Natural killer cell (primary cell): ENCODE measurements at places on chromosomes 16 and 17.

DNA sequence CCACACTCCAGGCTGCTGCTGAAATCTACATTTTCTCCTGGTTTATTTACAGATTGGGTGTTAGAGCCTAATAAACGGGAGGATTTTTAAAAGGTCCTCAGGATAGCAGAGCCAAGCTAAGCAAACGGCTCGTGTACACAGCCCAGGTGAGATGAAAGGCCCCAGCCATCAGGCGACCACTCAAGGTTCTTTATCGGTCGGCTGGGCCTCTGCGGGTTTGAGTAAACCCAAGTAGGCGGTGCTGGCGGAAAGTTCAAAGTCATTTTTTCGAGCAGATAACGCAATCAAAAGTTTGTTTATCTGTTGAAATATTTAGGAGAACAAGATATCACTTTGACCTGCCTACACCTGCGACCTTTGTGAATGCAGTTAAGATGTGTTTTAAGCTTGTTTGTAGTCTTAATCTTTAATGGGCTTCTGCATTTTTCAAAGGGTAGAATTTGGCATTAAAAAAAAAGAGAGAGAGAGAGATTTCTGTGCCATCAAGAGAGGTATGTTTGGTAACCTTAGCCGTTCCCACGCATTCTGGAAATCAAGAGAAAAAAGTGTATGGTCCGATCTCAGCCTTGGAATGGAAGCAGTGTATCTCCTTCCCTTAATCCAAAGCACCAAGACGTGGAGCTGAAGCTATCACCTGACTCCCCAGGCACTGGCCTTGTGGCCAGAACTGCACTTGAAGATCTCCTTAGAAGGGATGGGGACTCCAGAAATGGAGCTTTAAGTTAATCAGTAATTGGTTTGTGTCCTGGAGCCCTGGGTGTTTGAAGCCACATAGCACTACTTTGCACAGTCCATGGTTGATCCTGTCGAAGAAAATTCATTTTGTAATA, 301.7 kb upstream of the IRX5 start:
- DNase-seq = no peak

GRCh38 chr16:29825145-29826044, 5.1 kb downstream of the MVP start:
- DNase-seq = no peak

- no peak for DNase-seq
These were observed 20.6 kb downstream of the MAP3K14 start for GRCh38 chr17:45296003-45296832.

DNA sequence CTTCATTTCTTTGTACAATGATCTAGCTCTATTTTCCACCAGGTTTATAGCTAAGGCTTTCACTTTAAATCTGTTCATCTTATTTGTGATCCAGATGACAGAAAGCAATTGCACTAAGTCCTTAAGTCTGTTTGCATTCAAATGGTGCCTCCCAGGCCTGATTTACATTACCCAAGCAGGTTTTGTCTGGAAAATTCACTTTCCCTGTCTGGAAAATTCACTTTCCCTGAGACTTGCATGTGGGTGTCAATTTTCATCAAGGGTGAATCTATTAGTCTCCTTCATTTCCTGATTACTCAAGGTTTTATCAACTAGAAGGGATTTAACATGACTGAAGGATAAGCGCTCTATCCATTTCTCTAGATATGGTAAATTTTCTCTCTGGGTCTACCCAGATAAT, 1480.2 kb upstream of the GOT2 start:
- DNase-seq = no peak

DNA sequence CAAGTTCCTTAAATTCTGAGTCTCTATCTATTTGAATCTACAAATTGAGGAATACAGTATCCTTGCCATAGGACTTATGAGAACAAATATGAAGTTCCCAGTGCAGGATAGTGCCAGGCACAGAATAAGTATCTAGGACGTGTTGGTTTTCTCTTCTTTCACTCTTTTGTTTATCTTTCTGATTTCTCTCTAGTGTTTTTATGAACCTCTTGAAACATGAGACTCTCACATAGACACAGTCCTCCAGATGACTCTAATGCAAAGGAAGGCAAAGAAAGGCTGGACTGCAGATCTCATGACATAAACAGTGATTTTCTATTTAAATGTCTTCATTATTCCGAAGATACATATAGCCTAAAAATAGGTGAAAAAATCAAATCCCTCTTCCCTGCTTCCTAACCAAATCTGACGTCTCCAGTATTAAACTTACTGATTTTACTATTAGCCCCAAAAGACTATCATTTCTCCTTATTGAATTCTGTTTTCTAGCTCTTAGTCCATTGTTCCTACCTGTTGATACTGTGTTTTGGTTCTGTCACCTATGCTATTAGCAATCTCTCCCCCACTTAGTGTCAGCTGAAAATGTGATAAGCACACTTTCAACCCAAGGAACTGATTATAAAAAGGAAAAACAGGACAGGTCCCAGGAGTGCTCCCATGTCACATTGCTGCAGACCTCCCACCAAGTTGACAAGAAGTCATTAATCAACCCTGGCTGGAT, 24.9 kb upstream of the ADAMTS18 start:
- DNase-seq = no peak

DNA sequence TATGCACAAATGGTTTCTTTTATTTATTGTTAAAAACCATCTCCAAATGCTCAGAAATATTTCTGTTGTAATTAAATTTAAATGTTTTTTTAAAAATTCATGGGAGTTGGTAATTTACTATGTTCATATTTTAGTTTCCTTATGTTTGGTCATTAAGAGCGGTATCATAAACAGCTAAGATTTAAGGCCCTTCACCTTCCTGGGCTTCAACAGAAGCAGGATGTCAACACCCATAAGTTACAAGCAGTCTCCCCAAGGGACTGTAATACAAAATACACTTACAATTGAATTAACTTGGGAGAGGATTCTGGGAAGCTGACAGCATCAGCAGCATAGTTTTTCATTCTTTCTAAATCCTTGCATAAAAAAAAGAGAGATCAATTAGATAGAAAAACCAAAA, 30.9 kb upstream of the TANC2 start:
- no peak for DNase-seq

- no peak for DNase-seq
These were observed 159.5 kb upstream of the RPL38 start for GRCh38 chr17:74043976-74044375.

DNA sequence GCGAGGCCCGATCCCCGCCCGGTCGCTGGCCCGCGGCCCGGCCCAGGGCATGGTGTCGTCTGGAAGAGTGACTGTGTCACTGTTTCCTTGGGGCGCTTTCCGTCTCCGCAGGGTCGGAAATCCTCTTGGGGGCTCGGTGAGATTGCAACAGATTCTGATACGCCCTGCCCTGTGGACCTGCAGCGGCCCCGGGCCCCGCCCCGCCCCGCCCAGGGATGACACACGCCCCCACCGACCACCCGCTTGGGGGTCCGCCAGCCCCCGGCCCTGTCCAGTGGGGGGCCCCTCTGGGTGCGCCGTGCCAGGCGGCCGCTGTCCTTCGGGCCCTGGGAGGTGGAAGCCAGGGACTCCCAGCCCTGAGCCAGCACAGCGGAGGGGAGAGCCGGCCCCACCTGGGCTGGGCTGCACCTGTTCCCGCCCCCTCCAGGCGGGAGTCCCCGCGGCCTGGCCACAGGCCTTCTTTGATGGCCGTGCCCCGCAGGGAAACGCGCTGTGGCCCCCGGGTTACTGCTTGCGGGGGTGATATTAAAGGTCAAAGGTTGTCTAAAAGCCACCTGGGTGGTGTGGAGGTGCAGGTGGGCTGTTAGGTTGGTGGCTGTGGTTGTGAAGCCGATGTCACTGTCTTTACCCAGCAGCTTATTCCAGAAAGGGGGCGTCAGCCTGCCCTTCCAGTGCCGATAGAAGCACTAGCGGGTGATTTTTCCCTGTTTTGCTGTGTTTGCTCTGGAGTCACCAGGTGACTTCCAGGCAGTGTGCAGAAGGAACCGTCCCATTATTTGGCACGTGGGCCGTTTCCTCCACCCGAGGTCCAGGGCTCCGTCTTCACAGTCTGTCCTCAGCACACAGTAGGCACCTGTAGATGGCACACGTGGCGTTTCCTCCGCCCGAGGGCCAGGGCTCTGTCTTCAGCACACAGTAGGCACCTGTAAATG, 752 bp downstream of the TBC1D24 start:
- no peak for DNase-seq

GRCh38 chr17:79296243-79296642, 221.6 kb downstream of the ENGASE start:
- no peak for DNase-seq

DNA sequence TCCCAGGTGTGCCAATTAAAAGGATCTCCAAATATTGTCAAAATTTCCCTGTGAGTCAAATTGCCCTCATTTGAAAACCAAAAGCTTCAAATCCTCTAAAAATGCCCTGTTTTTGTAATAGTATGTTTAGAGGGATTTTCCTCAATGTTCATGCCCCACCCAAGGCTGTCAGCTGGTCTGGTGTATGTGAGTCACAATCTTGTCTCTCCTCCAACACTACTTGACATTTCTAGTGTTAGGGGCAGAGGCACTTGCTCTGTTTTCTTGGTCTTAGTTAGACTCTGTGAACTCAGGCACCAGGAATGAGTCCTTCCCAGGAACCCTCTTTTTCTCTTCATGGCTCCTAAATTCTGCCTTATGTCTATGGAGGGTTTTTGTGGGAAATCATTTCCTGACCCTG, 634.8 kb downstream of the KCNJ2 start:
- DNase-seq = no peak

DNA sequence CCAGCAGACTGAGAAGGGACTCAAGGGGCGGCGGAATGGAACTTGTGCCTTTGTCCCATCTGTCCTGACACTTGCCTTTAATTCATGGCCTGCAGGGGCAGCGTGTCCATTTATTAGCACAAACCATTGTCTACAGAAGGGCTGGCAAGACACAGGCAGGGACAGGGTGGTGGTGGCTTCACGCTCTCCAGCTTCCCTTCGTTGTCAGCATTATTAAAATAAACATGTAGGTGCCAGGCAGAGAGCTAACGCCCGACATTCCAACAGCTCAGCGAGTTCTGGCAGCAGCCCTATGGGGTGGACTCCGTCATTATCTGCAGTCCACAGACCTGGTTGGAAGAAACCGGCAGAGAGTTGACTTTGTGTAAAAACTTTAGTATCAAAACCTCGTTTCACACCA, 16.3 kb downstream of the DNAI2 start:
- no peak for DNase-seq

GRCh38 chr16:82108100-82108499, 61.9 kb downstream of the MPHOSPH6 start:
- no peak for DNase-seq

DNA sequence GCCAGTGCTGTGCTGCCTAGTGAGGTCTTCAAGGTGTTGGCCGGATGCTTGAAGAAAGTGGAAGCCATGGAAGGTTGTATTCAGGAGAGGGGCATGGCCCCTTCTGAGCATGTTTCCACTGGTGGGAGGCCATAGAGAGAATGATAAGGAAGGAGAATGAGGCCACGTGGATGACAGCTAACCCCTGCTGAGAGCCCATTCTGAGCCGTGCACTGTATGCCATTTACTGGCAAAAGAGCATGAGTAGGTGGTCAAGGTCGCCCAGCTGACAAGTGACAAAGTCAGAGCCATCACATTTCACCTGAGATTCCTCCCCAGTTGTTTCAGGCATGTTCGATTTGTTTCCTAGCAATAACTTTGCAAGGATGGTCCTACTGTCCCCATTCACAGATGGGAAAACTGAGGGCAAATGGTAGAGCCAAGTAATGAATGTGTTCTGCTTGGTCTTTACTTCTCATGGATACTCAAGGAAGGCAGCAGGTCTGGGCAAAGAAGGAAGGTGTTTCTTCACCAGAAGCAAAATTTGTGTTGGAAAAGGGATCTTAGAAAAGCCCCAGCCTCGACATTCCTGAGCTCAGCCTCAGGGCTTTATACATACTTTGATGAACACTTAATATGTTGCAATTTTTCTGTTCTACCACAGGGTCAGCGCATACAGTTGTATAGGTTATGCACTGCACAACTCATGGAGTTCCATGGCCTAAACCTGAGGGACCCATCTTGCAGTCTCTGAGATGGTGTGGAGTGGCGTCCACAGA, 10.5 kb upstream of the NKD1 start:
- no peak for DNase-seq

DNA sequence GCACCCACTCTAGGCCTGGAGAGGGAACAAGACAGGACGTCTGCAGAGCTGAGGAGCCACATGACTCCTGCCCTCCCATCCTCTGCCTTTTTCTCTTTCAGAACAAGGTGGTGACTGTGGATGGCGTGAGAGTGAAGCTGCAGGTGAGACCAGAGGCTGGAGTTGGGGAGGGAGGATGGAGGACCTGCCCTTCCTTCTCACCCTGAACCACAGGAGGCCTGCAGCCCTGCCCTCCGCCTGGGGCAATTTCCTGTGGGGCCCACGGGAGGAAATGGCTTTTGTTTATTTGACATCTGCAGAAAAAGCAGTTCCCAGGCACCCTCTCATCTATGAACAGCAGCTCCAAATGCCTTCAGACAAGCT, 5.1 kb downstream of the RAB37 start:
- DNase-seq = peak; percentile 78

- no peak for DNase-seq
These were observed 1084.9 kb upstream of the RBFOX1 start for GRCh38 chr16:6247775-6248174.

DNA sequence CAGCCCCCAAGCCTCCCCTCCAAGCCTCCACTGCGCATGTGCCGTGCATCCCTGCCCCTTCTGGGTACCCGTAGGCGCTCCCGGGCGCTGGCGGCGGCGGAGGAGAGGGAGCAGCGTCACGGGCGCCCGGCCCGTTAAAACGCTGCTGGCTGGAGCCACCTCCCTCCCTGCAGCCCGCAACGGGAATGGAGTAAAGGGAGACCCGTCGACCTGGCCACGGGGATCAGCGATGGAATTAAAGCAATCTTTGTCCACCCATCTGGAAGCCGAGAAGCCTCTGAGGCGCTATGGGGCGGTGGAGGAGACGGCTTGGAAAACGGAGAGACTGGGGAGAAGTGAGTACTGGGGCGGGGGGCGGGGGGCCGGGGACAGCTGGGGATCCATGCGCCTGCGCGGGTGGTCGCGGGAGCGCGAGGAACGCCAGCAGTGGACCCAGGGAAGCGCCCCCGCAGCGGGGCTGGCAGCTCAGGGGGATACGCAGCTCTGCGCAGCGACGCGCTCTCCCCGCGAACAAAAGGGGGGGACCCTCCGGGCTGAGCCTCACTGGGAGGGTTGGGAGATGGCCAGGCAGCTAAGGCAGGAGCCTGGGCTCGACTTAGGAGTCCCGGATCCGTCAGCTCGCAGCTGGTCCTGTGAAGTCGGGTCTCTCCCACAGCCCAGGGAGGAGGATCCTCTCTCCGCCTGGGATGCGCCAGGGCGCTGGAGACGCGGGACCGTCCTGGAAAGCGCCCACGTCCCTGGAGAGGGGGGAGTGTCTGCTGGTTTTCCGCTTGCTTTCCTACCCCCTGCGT, at the start of gene BMERB1:
TSS of gene BMERB1 (plus strand) at position 164 of the 791 bp plus-strand sequence. CDS start at position 230, 66 bp downstream.
- DNase-seq = peak; percentile 55
